MV-4-11 (cell line): ENCODE measurements at places on chromosomes 6 and 20.

GRCh38 chr20:21509597-21510371 lies 4.1 kb downstream of the NKX2-2 start:
- DNase-seq = peak; percentile 36

- no peak for DNase-seq
These were observed 435.8 kb upstream of the JARID2 start for GRCh38 chr6:14810021-14810420.

- DNase-seq = no peak
These were observed 6.3 kb upstream of the CDSN start for GRCh38 chr6:31126396-31127175.

GRCh38 chr6:47308552-47309290 lies 984 bp downstream of the TNFRSF21 start:
- no peak for DNase-seq

DNA sequence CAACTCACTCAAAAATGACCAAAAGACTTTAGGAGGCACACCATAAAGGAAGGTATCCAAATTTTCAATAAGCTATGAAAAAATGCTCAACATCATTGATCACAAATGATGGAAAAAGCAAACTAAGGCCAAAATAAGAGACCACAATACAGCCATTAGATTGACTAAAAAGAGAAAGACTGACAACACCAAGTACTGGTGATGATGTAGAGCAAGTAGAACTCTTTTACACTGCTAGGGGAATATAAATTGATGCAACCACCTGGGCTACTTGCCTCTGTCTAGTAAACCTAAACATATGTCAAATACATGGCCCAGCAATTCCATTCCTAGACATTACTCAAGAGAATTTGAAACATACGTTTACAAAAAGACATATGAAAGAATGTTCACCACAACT lies 148.6 kb downstream of the GRM4 start:
- DNase-seq = no peak

- DNase-seq = peak; percentile 60
These were observed 28.6 kb upstream of the PRELID3B start for GRCh38 chr20:59071216-59071615.

DNA sequence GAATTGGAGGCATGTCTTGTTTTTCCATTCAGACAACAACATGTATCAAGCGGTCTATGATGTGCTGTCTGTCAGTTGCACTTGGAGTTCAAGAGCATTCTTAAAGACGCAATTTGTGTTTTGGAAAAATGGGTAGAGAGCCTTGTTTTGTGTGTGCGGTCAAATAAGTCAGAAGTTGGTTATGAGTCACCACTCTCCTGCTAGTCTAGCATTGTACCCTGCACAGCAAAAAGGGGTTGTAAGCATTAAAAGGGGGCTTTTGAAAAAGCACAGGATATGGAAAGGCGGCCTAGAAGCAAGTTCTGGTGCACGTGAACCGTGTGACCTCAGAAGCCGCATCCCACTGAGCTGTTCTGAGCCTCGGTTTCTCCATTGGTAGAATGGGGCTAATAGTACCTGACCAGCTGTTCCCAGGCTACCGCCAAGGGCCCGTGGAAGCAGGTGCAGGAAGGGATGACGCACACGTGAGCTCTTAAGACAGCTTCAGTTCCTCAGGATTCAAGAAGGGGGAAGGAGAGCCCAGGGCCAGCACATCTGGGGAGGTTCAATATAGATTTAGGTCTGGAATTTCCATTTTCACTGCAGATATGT lies 61.6 kb upstream of the SNX9 start:
- peak; percentile 79 for DNase-seq

DNA sequence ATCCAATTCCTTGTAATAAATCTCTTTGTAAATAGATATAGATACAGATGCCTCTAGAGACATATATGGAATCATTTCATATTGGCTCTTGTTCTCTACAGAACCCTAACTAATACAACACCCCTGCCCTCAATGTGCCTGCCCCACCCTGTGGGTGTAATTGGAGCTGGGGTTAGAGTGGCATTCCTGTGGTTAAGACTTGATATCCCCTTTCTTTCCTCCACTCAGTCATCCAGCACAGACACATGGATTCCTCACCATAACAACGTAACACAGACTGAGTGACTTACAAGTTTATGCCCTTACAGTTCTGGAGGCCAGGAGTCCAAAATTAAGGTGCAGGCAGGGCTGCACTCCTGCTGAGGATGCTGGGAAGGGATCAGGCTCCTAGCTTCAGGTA lies 42.8 kb downstream of the C6orf118 start:
- no peak for DNase-seq

- no peak for DNase-seq
These were observed 264.1 kb upstream of the RIN2 start for GRCh38 chr20:19493794-19494495.

DNA sequence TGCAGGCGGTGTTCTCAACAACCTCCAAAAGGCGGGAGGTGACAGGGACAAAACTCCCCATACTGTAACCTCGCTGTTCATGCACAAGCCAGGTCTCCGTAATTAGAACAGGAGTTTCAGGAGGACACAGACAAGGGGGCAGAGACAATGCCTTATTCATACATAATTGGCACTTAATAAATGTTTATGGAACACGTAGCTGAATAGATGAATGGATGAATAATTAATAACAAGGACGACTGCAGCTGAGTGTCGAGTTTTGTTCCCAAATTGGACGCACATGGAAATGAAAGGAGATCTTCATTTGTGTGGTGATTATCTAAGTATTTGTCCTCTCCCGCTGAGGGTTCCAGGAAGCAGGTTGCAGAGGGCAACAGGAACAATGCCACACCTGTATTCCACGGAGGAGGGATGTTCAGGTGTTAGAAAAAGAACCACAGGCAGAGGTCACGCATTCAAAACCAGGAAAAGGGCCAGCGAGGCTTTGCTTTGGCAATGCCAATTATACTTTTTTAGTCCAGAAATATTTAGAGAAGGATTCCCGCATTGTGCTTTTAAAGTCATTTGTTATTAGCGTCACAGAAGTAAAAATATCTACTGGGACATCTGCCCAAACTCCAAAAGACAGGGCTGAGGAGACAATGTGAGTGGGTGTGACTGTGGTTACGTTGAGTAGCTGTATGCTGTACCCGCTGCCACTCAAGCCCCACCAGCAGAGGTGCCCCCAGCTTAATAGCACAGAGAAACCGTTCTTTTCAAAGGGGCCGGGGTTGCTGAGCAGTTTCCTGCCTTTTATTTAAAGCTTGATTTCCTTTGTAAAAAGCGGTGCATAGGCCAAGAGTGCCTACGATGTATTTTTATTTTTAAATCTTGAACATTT lies 123.3 kb downstream of the PXDC1 start:
- no peak for DNase-seq

DNA sequence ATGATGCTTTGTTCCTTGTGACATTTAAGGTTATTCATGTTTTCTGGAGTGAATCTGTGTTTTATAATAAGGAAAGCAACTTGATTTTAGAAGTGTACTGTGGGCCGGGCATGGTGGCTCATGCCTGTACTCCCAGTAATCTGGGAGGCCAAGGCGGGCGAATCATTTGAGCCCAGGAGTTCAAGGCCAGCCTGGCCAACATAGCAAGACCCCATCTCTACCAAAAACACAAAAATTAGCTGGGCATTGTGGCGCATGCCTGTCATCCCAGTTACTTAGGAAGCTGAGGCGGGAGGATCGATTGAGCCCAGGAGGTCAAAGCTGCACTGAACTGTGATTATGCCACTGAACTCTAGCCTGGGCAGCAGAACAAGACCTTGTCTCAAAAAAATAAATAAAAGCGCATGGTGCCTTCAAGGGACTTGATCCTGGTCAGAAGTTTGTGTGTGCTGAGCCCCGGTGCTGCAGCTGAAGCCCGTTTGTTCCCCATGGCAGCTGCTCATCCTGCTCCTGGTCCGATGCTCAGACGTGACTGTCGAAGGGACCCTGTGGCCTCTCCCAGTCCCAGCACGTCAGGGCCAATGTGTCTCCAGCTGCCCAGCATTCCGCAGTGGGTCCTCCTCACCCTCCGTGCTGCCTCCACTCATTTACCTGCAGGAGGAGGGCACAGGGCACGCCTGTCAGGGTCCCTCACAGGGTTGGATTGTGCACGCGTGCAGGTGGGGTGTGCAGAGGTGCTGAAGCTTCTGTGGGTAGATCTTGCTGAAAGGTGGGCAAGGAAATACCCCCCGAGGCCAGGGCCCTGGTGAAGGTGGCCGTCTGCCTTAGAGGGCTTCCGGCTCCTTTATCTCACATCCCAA lies 18.3 kb downstream of the ENTPD6 start:
- no peak for DNase-seq

GRCh38 chr20:36334281-36335205 lies 28.4 kb downstream of the DLGAP4 start:
- DNase-seq = no peak

DNA sequence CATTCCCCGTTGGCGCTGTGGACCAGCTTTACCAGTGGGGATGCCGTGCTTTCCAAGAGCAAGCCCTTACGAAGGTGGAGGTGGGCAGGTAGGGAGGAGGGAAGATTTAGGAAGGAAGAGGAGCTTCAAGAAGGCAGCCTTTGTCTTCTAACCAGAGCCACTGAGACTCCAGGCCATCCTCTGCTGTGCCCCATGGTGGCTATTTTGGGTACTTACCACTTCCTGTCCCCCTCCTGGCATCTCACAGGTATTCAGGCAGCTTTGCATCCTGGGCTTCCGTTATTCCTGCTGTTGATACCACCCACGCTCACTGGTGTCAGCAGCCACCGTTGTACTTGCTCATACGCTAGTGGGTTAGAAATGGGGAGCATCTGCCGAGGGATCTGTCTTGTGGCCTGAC lies 22.9 kb downstream of the ERMARD start:
- no peak for DNase-seq

DNA sequence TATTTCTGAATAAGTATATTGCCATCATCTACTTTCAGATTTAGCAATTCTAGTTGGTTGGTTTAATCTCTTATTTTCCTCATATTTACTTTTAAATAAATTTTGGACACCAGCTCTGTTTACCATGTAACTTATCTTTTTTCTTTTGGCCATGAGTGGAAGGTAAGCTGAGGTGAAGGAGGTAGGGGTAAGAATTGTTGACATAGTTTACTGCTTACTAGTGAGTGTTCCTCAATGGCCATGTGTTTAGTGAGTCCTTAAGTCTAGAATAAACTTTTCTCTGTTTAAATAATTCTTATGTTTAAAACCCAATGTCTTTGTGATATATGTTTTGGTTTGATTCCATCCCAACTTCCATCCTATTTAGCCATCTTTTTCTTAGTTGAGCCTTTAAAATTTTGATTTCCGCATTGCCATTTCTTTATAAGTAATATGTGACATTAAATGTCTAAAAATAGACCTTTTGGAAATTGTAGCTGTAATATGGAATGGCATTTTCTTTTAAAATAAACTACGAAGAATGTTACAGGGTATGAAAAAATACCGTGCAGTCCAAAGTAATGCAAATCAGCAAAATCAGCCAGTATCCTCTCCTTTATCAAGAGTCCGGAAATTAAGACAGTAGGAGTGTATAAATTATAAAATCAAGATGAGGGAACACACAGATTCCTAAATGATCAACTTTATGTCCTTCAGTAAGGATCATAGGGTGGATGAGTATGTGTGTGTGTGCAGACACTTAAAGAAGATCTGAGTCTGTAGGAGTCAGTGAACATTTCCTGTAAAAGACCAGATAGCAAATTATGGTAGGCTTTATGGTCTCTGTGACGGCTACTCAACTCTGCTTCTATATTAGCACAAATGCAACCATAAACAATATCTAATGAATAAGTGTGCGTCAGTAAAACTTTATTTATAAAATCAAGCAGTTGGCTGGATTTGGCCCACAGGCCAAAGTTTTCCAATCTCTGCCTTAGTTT lies 10.3 kb downstream of the STXBP5 start:
- DNase-seq = no peak

DNA sequence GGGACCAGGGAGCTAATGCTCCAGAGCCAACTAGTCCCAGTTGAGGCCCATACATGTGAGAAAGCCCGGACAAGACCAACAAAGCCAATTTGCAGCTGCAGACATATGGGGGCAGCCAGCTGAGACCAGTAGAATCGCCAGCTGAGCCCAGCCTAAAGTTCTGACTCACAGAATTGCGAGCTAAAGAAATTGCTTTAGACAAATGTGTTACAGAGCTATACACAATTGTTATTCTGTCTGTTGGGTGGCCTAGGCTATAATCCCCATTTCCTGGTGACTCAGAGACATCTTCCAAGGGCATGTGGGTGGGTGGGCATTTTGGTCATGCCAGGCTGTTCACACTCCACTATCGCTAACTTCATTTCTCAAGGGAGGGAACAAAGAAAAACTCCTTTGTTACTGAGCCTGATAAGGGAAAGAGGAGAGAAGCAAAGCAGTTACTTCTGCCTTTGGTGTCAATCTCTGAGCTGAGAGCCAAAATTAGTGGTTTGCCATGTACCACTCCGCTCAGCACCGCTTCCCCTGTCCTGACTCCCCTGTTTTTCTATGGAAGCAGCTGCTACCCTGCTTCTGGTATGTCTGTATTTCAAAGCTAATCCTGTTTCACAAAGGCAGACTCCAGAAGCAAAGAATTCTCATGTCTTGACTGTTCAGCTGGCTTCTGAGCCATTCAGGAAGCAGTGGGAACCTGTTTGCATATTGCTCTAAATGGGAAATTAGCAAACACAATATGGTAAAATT lies 26.1 kb downstream of the SCP2D1 start:
- peak; percentile 75 for DNase-seq

GRCh38 chr20:61803915-61804751 lies 261.5 kb downstream of the TAF4 start:
- no peak for DNase-seq

- peak; percentile 47 for DNase-seq
These were observed 15.0 kb downstream of the RAB23 start for GRCh38 chr6:57207141-57207540.

DNA sequence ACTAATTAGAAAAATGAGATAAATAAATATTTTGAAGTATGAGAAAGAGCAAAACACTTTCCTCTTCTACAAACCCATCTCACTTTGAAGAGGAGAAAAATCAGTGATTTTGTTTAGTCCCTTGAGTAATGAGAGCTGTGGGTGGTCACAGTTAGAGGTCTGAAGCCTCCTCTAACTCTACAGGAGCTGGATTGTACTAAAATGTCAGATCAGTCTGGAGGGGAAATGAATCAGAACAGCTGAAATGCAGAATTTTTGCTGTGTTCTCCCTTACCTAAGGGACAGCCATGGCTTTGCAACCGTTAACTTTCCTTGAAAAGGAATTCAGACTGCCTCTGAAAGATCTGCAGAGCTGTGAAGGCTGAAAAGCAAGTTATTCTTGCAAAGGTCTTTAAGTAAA lies 11.4 kb upstream of the RFPL4B start:
- DNase-seq = no peak

- DNase-seq = no peak
These were observed 290.9 kb upstream of the TSHZ2 start for GRCh38 chr20:52681288-52681687.

GRCh38 chr20:60974441-60974945 lies 277.6 kb upstream of the CDH4 start:
- DNase-seq = no peak
